Motor neuron (in vitro differentiated cells): ENCODE measurements at places on chromosomes 7 and 10. TPM values are rescaled to one million over a fixed set of nuclear protein-coding genes. Genes with fewer than 3 reads are reported as not detected.

DNA sequence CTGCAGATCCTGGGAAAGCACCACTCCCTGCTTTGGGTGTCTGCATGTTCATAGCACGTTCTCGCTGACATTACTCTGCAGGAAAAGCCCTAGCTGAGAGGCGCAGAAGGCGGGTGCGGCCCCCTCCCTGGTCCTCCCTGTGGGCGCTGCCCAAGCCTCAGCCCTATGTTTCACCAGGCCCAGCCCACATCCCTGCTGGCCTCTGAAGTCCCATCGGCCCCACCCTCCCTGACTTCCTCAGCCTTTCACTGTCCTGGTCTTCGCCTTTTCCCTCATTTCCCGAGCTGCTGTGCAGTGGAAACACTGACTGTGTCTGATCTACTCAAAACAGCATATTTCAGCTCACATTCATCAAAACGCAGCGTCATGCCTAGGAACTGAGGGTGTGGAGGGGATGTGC, 36.3 kb upstream of the DIP2C start:
- ATAC-seq = peak; percentile 94

GRCh38 chr7:92006046-92006445, 65.4 kb downstream of the AKAP9 start:
- ATAC-seq = no peak

- ATAC-seq = no peak
Measured at GRCh38 chr7:107446988-107447387, 22.9 kb upstream of the GPR22 start.

DNA sequence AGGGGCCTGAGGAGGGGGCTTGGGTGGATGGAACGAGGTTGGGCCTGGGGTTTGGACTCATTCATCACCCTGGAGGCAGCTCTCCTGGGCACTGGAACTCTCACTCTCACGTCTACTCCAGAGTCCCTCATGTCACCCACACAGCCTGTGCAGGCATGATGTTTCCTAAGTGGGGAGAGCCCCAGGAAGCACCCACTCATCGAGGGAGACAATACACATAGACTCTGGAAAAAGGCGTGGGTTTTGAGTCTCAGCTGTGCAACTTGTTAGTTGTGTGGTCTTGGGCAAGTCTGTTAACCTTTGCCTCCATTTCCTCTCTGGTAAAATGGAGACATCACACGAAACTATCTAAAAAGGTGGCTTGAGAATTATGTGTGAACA, 25.9 kb upstream of the RBM20 start:
- no peak for ATAC-seq

DNA sequence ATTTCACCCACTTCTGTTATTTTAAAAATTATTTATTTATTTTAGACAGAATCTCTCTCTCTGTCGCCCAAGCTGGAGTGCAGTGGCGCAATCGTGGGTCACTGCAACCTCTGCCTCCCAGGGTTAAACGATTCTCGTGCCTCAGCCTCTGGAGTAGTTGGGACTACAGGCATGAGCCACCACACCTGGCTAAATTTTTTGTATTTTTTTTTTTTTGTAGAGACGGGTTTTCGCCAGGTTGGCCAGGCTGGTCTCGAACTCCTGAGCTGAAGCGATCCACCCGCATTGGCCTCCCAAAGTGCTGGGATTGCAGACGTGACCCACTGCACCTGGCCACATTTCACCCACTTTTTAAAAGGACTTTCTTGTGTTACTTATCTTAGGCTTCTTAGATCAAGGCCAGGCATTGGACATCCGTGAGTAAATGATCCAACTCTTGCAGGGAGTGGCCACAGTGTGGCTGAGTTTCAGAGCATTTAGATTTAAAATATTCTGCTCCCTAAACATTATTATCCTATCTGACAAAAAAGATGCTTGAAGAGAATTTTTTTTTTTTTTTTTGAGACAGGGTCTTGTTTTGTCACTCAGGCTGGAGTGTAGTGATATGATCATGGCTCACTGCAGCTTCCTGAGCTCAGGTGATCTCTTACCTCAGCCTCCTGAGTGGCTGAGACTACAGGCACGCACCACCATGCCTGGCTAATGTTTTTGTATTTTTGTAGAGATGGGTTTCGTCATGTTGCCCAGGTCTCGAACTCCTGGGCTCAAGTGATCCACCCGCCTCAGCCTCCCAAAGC, 14.4 kb downstream of the SNX10 start:
- no peak for ATAC-seq

GRCh38 chr7:1103009-1103788, 15.3 kb downstream of the GPER1 start:
- no peak for ATAC-seq

- ATAC-seq = no peak
Measured at GRCh38 chr10:131402771-131403650, 91.5 kb upstream of the TCERG1L start.

The IL6 gene
- 7.5 and 9.3 TPM in 2 replicates for total RNA-seq
